ENCODE measurements at places on chromosomes 7 and 10.

DNA sequence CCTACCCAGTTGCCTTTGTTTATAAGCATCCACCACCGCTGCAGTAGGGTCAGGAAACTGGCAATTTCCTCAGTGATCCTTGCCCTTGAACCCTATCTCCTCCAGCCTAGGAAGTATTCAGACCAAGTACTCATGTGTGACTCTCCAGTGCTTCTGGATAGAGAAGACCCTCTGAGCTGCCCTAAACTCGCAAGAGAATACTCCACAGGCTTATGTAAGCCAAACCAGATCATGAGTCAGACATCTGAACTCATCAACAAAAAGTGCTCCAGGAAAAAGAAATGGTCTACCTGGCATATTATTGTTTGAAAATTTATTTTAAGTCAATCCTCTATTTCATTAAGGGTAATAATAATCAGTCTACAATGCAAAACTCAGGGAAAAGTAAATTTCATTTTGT lies 101.3 kb downstream of the KAT6B start:
- DNase-seq: no peak

GRCh38 chr7:133539016-133539415 lies 286.1 kb downstream of the EXOC4 start:
- DNase-seq: no peak

GRCh38 chr7:5495581-5496375 lies 72.1 kb upstream of the TNRC18 start:
- no peak for DNase-seq

DNA sequence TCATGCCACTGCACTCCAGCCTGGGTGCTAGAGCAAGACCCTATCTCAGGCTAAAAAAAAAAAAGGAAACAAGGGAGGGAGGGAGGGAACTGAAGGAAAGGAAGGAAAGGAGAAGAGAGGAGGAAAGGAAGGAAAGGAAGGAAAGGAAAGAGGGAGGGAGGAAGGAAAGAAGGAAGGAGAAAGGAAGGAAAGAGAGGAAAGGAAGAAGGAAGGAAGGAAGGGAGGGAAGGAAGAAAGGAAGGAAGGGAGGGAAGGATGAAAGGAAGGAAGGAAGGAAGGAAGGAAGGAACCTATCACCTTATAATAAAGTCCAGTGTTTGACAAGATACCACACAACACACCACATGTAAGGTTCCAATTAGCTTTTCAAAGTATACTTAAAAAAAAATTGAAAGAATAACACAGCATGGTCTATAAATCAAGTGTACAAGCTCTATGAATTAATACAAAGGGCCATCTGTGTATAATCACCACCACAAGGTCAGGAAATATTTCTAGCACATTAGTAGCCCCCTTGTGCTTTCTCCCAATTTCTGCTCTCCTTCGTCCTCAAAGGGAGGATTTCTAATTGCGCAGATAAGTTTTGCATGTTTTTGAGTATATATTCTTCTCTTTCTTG lies 26.4 kb downstream of the RNF216 start:
- DNase-seq: no peak

GRCh38 chr7:24245362-24245761 lies 38.6 kb upstream of the NPY start:
- DNase-seq: no peak

DNA sequence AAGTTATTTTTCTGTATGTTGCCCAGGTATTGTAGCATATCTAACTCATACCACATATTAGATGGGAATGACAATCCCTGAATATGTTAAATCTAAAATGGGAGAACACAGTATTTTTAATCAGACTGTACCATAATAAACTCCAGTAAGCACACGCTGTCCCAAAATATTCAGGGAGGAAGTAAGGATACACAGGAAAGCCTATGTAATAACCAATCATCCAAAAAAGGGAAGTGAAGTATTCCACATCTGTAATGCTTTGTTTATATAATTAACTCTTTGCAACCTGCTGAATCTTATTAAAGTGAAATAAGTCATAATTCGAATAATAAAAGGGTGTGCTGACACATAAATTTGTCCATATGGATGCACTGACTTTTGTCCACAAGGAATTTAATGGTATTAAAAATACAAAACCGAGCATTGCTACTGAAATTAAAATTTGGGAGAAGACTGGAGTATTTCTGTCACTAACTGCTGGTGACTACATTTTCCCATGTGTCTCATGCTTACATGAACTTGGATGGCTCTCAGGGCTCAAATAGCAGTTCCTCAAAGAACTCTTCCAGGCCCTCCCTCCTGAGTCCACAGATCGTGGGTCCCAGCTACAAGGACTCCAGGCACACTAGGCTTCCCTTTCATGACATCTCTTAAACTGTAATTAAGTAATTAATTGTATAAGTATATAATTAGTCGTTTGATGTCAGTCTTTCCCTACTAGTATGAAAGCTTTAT lies 120.6 kb downstream of the NEBL start:
- no peak for DNase-seq

DNA sequence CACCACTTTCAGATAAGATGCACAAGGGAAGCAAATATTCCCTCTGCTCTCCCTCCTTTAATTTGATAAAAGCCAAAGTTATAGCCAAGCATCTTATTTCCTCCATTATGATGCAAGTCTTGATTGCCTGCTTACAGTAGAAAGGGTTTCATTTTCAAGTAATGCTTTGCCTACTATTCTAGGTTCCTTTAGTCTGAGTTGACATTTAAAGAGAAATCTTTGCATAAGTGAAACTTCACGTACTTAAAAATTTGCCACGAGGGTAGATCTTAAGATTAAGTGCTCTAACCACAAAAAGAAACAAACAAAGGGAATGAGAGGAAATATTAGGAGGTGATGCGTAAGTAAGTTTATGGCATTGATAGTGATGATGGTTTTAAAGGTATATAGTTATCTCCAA lies 78.1 kb upstream of the VWDE start:
- DNase-seq: no peak

DNA sequence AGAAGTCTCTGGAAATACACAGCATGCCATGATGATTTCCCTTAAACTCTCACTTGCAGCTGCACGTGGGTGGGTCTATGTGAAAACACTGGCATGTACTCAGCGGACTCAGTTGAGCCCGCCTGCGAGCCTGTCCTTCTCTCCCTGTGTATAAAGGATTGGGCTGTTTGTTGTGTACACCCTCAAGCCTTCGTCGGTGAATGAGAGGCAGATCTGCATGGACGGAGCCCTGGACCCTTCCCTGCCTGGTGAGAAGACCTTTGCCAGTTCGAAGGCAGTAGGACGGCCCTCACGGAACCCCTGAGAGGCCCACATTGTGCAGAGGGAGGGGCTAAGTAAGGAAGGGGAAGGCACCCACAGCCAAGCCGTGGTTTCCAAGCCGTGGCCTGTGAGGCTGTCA lies 121.2 kb downstream of the WDFY4 start:
- no peak for DNase-seq

GRCh38 chr10:84205049-84205852 lies 10.9 kb downstream of the CDHR1 start:
- peak; percentile 36 for DNase-seq

DNA sequence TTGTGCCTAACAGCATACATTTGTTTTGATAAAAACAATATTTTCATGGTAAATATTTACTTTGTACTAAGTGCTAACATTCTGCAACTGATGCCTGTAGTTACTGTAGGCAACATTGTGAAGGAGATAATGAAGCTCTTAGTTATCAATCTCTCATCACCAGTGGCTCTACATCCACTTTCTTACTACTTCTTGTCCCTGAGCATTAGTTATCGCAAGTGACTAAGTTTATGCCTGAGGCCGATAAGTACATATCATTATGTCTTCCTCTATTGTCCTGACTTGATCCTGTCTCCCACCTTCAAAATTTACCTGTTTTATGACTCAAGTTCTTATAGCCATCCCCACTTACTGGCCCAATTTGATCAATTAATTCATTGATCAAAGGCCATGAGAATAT lies 63.6 kb downstream of the MACC1 start:
- DNase-seq: no peak

- no peak for DNase-seq
These were observed 768 bp downstream of the CHCHD2 start for GRCh38 chr7:56105508-56105907.

- DNase-seq: no peak
These were observed 10.4 kb downstream of the NFE2L3 start for GRCh38 chr7:26162431-26162830.

DNA sequence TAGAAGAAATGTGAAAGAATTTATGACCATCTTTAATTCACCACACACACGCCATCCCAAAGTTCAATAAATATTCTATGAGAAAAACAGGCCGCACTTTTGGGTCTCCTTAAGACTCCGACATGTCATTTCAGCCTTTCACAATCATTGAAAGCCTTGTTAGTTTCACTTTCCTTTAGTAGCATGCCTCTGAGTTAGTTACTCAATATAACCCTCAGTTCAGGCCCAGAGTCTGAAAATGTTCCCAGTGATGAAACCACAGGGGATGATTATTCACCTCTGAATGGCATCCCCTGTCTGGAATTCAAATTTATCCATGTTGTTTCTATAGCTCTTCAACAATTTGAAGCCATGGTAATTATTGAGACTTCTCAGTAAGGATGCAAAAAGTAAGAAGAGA lies 278.1 kb upstream of the NRP1 start:
- no peak for DNase-seq

DNA sequence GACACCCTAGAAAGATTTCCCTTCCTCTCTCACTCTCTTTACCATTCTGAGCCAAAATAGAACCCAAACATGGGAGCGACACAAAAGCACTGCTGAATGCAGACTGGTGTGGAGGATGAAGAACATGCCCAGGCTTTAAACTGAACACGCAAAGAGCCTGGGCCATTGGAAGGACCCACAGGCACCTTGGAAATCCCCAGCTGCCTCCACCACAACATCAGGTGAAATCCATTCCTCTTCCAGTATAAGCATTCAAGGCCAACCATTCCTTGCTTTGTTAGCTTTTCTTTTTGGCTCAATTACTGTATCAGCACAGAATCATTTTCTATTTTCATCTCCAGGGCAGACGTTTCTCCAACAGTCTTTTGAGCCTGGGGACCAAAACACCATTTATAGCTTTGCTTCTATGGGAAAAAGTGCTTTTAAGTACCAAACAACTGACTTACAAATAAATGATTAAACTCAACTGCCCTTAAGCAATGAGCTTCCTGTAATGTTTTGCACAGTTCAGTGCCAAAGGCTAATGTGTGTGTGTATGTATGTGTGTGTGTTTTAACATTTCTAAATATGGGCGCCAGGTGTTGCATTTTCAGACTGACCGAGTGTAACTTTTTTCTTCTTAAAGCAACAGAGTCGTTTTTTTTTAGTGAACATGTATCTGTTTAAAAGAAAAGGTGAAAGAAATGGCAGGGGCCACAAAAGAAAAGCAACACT lies 16.2 kb upstream of the BLNK start:
- DNase-seq: no peak

DNA sequence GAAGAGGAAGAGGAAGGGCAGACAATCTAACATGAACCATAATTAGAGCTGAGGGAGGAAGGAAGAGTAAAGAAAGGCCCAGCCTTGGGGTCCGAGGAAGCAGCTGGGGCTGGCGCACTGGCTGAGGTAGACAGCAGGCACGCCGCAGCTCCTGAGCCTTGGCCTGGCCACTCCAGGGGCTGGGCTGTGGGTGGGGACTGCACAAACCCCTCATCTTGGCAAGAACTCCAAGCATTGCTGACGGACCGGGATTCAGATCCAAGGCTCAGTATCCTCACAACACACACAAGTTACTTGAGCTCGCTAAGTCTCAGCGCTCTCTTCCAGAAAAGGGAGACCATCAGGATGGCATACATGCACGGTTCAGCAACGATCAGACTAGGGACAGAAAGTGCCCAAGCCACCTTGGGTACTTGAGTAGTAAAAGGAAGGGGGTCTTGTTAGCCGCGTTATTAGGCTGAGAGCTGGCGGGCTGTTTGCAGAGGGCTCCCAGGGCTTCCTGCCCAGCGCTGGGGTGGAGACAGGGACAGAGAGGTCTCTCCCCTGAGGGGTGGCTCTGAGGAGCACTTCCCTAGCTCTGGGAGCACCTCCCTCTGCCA lies 4.5 kb downstream of the TNS3 start:
- no peak for DNase-seq

- DNase-seq: no peak
These were observed 66.2 kb downstream of the VPS41 start for GRCh38 chr7:38842746-38843145.

GRCh38 chr7:32616625-32617024 lies 121.3 kb downstream of the AVL9 start:
- DNase-seq: no peak

GRCh38 chr7:92813390-92814024 lies 22.9 kb downstream of the CDK6 start:
- no peak for DNase-seq

GRCh38 chr10:120700426-120700825 lies 150.7 kb upstream of the WDR11 start:
- DNase-seq: no peak

GRCh38 chr7:123849855-123850254 lies 4.9 kb downstream of the HYAL4 start:
- no peak for DNase-seq

GRCh38 chr10:58758321-58758720 lies 245.6 kb downstream of the BICC1 start:
- DNase-seq: no peak

GRCh38 chr7:131115340-131115739 lies 212.3 kb upstream of the MKLN1 start:
- DNase-seq: no peak

- no peak for DNase-seq
These were observed 6.1 kb downstream of the RBM20 start for GRCh38 chr10:110650265-110650668.

GRCh38 chr10:24866604-24867583 lies 85.5 kb downstream of the PRTFDC1 start:
- DNase-seq: no peak

DNA sequence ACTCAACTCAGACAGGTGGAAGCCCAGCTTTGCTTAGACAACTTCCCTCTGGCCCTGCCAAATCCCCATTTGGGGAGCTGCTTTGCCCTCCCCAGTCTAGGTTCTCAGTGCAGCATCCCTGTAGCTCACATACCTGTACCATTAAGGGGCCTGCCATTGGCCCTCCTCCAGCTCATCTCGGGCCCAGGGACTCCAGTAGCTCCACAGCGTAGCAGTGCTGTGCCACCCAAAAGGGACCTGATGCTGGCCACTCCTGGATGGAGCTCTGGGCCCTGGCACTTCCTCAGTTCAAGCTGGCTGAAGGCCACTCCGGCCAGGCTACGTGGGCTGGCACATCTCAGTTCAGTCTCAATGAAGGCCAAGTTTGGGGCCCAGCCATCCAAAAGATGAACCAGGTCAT lies 7.4 kb downstream of the LRIT1 start:
- DNase-seq: no peak

GRCh38 chr10:70683940-70684339 lies 11.6 kb downstream of the ADAMTS14 start:
- no peak for DNase-seq

DNA sequence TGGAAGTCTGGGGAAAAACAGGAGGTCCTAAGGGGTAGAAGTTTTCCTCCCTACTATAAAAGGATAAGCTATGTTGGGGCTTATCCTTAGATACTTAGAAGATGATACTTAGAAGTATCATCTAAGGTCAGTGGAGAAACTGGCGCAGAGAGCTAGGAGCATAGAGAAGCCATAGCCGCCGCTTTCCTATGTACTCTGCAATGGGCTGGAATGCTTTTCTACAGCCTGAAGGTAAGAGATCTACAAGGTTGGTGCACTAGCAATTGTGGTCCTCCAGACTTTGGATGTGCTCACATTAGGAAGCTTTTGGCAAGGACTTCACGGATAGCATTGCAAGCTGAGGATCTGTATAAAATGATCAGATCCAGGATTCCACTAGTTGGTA lies 12.4 kb upstream of the OPTN start:
- DNase-seq: no peak

- DNase-seq: no peak
These were observed 134.2 kb downstream of the JMJD1C start for GRCh38 chr10:63331586-63331985.

- DNase-seq: no peak
These were observed 1.1 kb downstream of the SFMBT2 start for GRCh38 chr10:7409732-7410168.

Data from stimulated activated CD4-positive, alpha-beta T cell treated with anti-CD3 and anti-CD28 coated beads, TNF-alpha, amount 100 ng/mL, for 48 hours (primary cell).